Dorsolateral prefrontal cortex (tissue), 122 donors: ENCODE measurements at places on chromosomes 7 and 10. TPM values are rescaled to one million over a fixed set of nuclear protein-coding genes. Genes with fewer than 3 reads are reported as not detected.

- DNase-seq = no peak
Observed at GRCh38 chr7:158526531-158526930, 61.1 kb downstream of the PTPRN2 start.

DNA sequence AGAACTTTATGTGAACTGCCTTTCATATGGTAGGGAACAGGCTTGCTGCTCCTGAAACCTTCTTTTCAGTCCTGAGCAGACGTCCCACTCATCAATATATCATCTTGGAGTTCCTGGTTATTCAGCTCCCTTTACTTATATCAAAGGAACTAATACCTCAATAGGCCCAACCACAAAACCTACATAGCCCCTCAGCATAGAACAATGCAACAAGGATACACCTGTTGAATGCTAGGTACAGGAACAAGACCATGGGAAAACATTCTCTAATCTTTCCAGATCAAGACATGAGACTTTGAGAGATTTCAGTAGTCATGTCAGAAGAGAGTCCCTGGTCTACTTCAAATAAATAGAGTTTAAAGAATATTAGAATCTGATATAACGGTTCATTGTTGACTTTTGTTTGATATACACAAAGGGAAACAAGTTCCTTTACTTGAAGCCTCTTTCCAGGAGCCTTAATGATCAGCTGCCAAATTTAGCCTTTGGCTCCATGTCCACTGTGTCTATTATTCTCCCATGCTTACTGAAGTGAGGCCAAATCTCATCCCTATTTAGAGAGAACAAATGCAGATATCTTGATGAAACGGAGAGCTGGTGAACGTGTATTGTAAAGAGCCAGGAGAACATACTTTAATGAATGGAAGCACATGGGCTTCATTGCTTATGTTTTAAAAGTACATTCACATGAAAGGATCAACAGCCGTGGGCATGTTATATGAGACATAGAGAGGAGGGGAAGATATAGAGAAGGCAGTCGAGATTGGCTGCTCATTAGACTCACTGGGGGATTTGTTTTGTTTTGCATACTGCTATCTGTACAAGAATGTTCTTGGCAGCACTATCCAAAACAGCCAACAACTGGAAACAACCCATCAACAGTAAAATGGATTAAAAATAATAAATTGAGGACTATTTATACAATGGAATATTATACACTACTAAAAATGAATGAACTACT lies 9.5 kb downstream of the RHOBTB1 start:
- DNase-seq = no peak

- DNase-seq = no peak
Observed at GRCh38 chr7:44564606-44565005, 9.1 kb downstream of the DDX56 start.

DNA sequence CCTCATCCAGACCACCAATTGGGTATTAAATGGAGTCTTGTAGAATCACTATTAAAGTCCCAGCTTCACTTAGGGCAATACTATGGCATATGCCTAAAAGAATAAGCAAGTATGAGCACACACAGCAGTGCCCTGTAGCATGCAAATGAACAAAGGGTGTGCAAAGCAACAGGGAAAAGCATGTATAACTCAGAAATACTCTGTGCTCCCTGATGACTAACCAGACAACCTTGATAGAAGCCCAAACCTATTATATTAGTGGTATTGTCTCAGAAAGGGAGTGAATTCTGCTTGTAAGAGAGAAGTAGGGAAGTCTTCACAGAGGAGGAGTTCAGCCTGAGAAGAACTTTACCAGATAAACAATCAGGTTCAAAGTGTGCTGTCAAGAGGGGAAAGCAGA lies 131.2 kb downstream of the DGKI start:
- DNase-seq = no peak

The UCMA gene
- not detected for total RNA-seq

The POU6F2 gene
- total RNA-seq = 25.9 TPM

- no peak for DNase-seq
Observed at GRCh38 chr7:105567024-105567423, 14.3 kb downstream of the EFCAB10 start.

DNA sequence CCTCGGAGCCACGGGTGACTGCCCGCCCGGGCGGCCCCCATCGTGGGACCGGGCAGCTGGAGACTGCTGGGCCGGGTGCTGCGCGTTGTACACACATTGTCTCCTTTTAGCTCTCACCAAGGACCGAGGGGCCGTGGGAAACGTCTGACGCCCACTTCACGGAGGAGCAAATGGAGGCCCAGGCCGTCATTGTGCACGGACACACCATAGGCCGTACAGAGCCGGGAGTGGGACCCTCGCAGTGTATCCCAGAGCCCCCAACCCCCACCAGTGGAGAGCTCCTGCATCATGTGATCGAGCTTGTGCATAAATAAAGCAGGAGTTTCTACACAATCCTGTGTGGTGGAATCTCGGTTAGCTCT lies 722 bp downstream of the DENND10 start:
- DNase-seq = no peak

The GARIN1A gene
- 14.5 TPM for total RNA-seq

- no peak for DNase-seq
Observed at GRCh38 chr7:14430926-14431325, 441.5 kb upstream of the ETV1 start.
